ENCODE measurements at places on chromosomes 7 and 10. TPM values are rescaled to one million over a fixed set of nuclear protein-coding genes. Genes with fewer than 3 reads are reported as not detected.

- H3K4me3 ChIP-seq = peak overlapping the region; percentile 49
- peak overlapping the region; percentile 97 for H3K27ac ChIP-seq
- peaks cover 67% of the 10 kb centered on the region for H3K4me1 ChIP-seq
- H3K36me3 ChIP-seq = no peaks in the 10 kb centered on the region
Observed at GRCh38 chr10:71727738-71728737, 8.5 kb upstream of the C10orf105 start.

DNA sequence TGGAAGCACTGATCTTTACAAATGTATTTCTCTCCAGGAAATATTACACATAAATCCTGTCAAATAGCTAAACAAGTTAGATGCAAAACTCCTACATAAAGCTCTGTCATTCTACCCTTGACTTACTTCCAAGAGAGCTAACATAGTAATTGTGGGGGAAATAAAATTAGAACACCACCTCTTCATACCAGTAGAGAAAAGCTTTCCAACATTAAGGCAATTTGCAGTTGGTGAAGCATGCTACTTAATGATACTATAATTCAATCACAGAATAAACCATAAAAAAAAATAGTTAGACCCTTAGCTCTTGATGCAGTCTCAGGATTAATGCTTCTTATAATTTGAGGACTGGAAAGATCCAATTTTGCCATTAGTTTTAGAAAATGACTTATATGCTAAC lies 35.2 kb downstream of the SEMA3A start:
- no peaks in the 10 kb centered on the region for H3K27me3 ChIP-seq
- no peaks in the 10 kb centered on the region for H3K4me1 ChIP-seq
- no peak overlapping the region for H3K4me3 ChIP-seq

GRCh38 chr7:129535896-129536295 lies 33.6 kb downstream of the SMKR1 start:
- peak overlapping the region; percentile 47 for H3K27ac ChIP-seq
- no peaks in the 10 kb centered on the region for H3K27me3 ChIP-seq
- no peak for DNase-seq

- no peaks in the 10 kb centered on the region for H3K4me1 ChIP-seq
- DNase-seq = no peak
- no peak overlapping the region for H3K4me3 ChIP-seq
- H3K36me3 ChIP-seq = no peaks in the 10 kb centered on the region
- H3K27ac ChIP-seq = no peak overlapping the region
- H3K27me3 ChIP-seq = peaks cover 4% of the 10 kb centered on the region
Observed at GRCh38 chr10:21452203-21452602, 73.3 kb downstream of the SKIDA1 start.

- peaks cover 3% of the 10 kb centered on the region for H3K4me1 ChIP-seq
- H3K36me3 ChIP-seq = no peaks in the 10 kb centered on the region
- peaks cover 30% of the 10 kb centered on the region for H3K27me3 ChIP-seq
- H3K27ac ChIP-seq = no peak overlapping the region
Observed at GRCh38 chr10:10872035-10872673, 145.5 kb upstream of the CELF2 start.

DNA sequence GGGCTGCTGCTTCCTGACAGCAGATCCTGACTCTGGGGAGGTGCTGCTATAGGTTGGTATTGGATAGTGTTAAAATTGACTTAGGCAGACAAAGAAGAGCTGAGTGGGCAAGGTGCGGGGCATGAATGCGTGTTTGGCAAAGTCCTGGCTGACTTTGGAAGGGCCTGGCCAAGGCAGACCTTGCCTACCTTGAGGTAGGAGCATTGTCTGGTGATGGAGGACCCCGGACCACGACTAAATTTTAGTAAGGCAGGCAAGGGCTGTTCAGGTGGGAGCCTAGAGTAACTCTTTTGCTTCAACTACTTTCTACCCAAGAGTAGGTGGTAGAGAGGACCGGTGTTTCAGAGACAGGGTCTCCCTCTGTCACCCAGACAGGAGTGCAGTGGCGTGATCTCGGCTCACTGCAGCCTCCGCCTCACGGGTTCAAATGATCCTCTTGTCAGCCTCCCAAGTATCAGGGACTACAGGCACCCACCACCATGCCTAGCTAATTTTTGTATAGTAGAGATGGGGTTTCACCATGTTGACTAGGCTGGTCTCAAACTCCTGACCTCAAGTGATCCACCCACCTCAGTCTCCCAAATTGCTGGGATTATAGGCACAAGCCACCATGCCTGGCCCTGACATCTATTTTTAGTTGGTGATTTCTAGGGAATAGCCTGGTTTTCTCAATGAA lies 12.2 kb upstream of the LAT2 start:
- H3K27me3 ChIP-seq = no peaks in the 10 kb centered on the region
- H3K4me3 ChIP-seq = no peak overlapping the region
- no peak overlapping the region for H3K27ac ChIP-seq
- DNase-seq = no peak

- H3K27ac ChIP-seq = no peak overlapping the region
- peaks cover 15% of the 10 kb centered on the region for H3K4me1 ChIP-seq
- H3K27me3 ChIP-seq = peaks cover 5% of the 10 kb centered on the region
- no peak overlapping the region for H3K4me3 ChIP-seq
- no peaks in the 10 kb centered on the region for H3K36me3 ChIP-seq
Observed at GRCh38 chr10:132640326-132641125, 102.9 kb downstream of the INPP5A start.

- no peaks in the 10 kb centered on the region for H3K27me3 ChIP-seq
- peak overlapping the region; percentile 43 for H3K4me3 ChIP-seq
- peaks cover 25% of the 10 kb centered on the region for H3K36me3 ChIP-seq
- peaks cover 77% of the 10 kb centered on the region for H3K4me1 ChIP-seq
- no peak for DNase-seq
Observed at GRCh38 chr10:104323760-104324201, 14.5 kb downstream of the ITPRIP start.

- H3K27me3 ChIP-seq = no peaks in the 10 kb centered on the region
- no peak overlapping the region for H3K27ac ChIP-seq
- H3K36me3 ChIP-seq = no peaks in the 10 kb centered on the region
- DNase-seq = no peak
Observed at GRCh38 chr10:66025186-66025585, 900.6 kb upstream of the LRRTM3 start.

DNA sequence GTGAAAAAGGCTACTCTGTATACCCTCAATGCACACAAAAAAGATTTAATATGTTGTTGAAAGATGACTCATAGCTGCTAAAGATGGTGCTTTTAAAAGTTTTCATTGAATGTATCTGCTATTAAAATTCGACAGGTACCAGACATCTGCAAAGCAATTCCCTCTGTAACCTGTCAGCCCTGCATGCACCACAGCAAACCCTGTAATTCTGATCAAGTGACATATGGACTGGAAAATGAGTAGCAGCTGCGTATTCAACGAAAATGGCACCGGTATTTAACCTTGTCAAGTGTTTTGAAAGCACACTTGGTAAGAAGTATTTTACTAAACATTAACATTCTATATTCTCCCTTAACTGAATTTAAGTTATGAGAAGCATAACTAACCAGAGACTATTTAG lies 58.2 kb upstream of the PTPRN2 start:
- peaks cover 81% of the 10 kb centered on the region for H3K36me3 ChIP-seq
- no peaks in the 10 kb centered on the region for H3K27me3 ChIP-seq
- no peak overlapping the region for H3K27ac ChIP-seq
- peaks cover 8% of the 10 kb centered on the region for H3K4me1 ChIP-seq
- H3K4me3 ChIP-seq = no peak overlapping the region

DNA sequence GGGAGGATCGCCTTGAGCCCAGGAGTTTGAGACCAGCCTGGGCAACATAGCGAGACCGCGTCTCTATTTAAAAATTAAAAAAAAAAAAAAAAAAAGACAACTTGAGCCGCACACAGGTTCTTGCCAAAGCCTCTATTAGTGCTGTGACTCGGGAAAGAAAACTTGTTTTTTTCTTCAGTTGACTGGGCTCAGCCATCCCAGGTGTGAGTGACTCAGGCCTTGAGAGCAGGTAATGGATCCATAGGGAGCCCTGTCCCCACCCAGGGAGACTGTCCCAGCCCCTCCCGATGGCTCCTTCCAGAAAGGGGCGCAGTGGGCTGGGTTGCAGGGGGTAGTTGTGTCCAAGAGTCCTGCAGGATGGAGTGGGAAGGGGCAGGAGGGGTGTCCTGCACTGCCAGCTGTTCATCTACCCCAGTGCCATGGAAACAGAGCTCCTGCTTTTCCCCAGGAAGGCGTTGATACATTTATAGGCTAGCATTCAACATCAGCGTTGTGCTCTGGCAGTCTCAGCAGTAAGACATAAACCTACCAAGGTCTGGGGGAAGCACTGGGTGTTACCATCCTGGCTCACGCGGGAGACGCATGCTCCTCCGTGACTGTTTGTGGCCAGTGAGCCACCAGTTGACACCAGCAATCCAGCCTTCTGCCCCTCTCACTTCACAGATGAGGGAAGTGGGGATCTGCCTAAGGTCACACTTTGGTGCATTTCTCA lies 126.6 kb downstream of the CUX1 start:
- no peaks in the 10 kb centered on the region for H3K4me1 ChIP-seq
- H3K36me3 ChIP-seq = no peaks in the 10 kb centered on the region
- DNase-seq = no peak

DNA sequence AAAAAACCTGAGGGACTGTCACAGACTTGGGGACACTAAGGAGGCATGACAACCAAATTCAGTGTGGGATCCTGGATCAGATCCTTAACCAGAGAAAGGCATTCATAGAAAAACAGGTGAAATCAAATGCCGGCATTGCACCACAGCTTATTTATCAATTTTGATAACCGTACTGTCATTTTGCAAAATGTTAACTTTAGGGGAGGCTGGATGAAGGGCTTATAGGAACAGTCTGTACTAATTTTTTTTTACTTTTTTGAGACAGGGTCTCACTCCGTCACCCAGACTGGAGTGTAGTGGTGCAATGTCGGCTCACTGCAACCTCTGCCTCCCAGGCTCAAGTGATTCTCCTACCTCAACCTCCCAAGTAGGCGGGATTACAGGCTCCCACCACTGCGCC lies 217.1 kb downstream of the ELMO1 start:
- no peak overlapping the region for H3K27ac ChIP-seq
- no peak for DNase-seq
- peaks cover 16% of the 10 kb centered on the region for H3K4me1 ChIP-seq

DNA sequence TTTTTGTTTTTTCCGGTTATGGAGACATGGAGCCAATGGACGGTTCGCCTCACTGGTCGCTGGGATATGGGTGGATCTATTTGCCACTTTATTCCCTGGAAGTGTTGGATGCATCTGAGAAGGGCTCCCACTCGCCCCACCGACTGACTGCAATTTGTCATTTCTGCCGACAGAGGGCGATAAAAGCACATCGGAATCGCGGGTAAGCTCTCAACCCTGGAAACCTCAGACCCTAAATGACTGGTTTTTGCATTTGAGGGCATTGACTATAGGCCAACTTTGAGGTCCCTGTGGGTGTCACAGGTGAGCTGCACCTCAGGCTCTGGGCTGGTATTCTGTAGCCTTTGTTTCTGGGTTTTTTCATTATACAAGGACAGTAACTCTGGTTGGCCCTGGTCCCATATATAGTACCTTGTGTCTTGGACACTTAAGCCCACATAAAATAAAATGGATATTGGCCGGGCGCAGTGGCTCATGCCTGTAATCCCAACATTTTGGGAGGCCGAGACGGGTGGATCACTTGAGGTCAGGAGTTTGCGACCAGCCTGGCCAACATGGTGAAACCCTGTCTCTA lies 11.9 kb upstream of the OPALIN start:
- no peaks in the 10 kb centered on the region for H3K36me3 ChIP-seq
- H3K4me1 ChIP-seq = peaks cover 10% of the 10 kb centered on the region
- H3K27me3 ChIP-seq = peaks cover 12% of the 10 kb centered on the region
- H3K27ac ChIP-seq = no peak overlapping the region
- peak; percentile 29 for DNase-seq

- H3K4me3 ChIP-seq = no peak overlapping the region
- peaks cover 5% of the 10 kb centered on the region for H3K4me1 ChIP-seq
- no peaks in the 10 kb centered on the region for H3K27me3 ChIP-seq
- H3K27ac ChIP-seq = no peak overlapping the region
- no peak for DNase-seq
Observed at GRCh38 chr7:13099154-13099795, 411.8 kb downstream of the ARL4A start.

DNA sequence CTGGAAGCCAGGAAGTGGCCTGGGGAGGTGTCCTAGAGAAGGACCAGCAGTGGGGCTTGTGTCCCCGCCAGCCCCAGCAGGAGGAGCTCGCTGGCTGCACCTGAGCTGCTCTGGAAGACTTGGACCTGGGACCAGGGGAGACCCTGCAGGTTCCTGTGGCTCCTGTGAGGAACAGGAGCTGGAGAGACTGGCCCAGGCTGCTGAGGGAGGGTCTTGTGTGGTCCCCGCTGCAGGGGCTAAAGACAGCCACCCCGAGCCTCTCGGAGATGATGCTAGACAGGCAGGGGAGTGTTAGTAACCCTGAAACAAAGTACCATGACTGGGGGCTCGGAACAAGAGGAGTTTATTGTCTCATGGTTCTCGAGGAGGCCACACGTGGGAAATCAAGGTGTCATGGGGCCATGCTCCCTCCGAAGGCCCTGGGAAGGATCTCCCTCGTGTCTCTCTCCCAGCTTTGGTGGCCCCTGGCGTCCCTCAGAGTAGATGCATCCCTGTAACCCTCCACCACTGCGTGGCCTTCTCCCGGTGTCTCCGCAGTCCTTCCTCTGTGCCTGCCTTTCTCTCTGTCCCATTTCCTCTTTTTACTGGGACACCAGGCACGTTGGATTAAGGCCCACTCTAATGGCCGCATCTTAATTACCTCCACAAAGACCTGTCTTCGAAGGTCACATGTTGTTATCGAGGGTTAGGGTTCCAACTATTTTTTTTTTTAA lies 348.4 kb downstream of the GLRX3 start:
- no peaks in the 10 kb centered on the region for H3K4me1 ChIP-seq
- H3K36me3 ChIP-seq = no peaks in the 10 kb centered on the region
- H3K27me3 ChIP-seq = no peaks in the 10 kb centered on the region
- no peak for DNase-seq

- no peaks in the 10 kb centered on the region for H3K27me3 ChIP-seq
- H3K4me3 ChIP-seq = no peak overlapping the region
- no peak overlapping the region for H3K27ac ChIP-seq
- H3K4me1 ChIP-seq = no peaks in the 10 kb centered on the region
- H3K36me3 ChIP-seq = no peaks in the 10 kb centered on the region
Observed at GRCh38 chr7:101684983-101685330, 55.9 kb upstream of the MYL10 start.

DNA sequence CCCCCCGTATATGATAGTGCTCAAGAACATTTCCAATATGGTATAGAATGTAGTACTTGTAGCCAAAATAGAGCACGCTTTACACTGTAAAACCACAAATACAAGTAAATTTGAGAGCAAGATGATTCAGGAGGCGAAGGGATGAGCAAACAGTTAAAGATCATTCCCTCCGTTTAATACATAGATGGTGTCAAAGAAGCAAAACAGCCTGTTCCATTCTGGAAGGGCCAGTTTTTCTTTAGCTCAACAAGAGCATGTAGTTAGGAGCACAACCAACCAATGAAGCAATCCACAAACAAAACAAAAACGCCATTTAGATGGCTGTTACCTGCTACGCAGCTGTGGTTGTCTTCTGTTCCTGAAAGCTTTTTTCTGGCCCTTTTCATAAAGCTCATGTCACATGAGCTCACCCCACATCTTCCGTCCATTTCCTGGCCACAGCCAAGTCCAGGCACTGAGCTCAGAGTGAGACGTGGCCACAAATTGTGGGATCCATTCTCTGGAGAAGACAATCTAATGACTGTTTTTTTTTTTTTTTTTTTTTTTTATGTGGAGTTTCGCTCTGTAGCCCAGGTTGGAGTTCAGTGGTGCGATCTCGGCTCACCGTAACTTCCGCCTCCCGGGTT lies 185.6 kb downstream of the FANK1 start:
- no peak overlapping the region for H3K27ac ChIP-seq
- H3K36me3 ChIP-seq = no peaks in the 10 kb centered on the region
- H3K4me3 ChIP-seq = no peak overlapping the region
- no peaks in the 10 kb centered on the region for H3K27me3 ChIP-seq

Gene SLC29A3
- total RNA-seq = 7.3 TPM

Gene TRIM4
- 23.2 TPM for total RNA-seq

Gene ZNF365
- not detected for total RNA-seq

Gene ATP6V0A4
- total RNA-seq = not detected

Gene THSD7A
- total RNA-seq = not detected

Gene ANKRD2
- total RNA-seq = 0.18 TPM

Gene C10orf67
- not detected for total RNA-seq

Gene SLC18A2
- not detected for total RNA-seq

Gene ZNF248
- total RNA-seq = 11.2 TPM
